ENCODE measurements at places on chromosomes 1 and 21.

- no peak for DNase-seq
These were observed 5.4 kb downstream of the UBR4 start for GRCh38 chr1:19204446-19205266.

- DNase-seq: no peak
These were observed 150.5 kb downstream of the DPYD start for GRCh38 chr1:97770376-97770775.

DNA sequence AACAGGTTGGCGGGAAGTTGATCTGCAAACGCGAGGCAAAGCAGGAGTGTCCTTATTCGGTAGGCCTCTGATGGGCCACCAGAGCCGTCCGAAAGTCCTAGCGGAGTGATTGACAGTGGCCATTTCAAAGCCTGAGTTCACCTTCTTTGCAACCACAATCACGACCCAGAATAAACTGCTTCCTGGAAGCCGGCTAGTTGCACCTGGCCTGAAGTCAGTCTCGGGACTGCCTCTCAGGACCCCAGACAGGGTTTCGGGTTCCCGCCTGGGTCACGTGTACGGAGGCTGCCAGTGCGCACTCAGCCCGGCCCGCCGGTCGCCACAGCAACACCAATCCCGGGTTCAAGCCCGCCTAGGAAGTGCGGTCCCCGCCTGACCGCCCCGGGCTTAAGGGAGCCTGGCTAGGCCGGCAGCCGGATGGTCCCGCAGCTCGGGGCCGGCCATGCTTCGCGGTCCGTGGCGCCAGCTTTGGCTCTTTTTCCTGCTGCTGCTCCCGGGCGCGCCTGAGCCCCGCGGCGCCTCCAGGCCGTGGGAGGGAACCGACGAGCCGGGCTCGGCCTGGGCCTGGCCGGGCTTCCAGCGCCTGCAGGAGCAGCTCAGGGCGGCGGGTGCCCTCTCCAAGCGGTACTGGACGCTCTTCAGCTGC is at the start of gene TOR3A:
Gene TOR3A, plus strand, starts transcription at position 384 of the 646 bp plus-strand sequence. Its CDS starts 59 bp downstream, at position 443.
- DNase-seq: peak; percentile 91

DNA sequence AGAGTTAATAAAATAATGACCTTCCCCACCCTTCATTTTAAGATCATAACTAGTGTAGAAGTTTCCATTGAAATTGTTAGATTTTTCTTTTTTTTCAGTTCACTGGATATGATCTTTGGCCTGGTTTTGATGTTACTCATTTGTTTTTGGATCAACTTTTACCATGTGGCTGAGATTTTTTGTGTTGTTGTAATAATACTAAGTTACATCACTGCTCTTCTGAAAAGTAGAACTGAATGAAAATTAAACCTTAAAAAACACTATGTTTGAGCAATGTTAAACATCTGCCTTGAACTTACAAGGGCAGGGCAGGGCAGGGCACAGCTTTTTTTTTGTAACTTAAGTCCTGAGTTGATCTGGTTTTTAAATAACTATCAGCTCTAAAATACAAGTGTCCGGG is 204.8 kb upstream of the ADAMTS5 start:
- no peak for DNase-seq

DNA sequence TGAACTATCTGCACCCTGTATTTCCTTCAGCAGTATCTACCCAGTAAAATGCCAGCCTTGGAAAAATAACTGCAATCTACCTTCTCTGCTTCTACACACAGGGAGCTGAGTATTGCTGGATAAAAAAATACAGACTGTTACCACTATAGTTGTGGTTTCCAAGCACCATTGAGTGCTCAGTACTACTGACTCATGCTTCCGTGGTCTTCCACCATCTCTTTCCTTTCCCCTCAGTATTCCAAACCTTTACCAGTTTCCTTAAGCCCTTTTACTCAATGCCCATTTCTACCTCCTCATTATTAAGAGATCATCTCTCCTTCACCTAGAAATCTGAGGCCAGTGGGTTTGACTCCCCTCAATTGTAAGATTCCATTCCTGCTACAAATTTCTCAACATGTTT is 23.8 kb downstream of the GLMN start:
- no peak for DNase-seq

- no peak for DNase-seq
These were observed 24.5 kb downstream of the CNIH3 start for GRCh38 chr1:224640587-224640986.

DNA sequence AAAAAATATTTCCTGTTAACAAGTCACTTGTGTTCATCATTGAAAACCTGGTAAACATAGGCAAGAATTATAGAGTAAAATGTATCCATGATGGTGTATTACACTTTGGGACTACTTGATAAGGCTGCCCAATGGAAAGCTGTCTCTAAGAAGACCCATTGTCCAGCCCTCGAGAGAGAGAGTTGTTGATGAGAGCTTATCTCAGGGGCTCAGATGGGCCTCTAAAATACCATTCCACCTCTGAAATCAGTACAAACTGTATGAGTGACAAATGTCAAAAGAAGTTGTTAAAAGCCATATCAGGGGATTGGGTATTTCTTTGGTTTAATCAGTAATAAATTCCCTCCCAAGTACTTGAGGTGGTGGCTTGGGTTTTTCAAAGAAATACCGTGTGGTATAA is 96.1 kb downstream of the KCNK1 start:
- DNase-seq: no peak

- no peak for DNase-seq
These were observed 59.7 kb downstream of the MATN1 start for GRCh38 chr1:30663596-30664091.

DNA sequence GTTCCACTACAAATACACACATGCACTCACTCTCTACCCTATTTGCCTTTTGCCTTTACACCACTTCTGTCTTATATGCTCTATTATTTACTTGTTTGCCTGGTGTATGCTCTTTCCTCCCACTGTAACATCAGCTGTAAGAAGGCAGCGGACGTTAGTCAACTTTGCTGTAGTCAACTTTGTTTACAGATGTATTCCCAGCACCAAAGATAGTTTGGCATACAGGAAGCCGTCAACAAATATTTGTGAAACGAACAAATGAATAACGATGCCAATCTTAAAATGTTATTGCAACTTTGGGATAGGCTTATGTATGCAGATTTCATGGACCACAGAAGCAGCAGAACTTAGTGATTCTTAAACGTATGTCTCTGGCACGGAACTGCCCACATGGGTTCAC is 138.3 kb upstream of the GALNT2 start:
- DNase-seq: no peak

DNA sequence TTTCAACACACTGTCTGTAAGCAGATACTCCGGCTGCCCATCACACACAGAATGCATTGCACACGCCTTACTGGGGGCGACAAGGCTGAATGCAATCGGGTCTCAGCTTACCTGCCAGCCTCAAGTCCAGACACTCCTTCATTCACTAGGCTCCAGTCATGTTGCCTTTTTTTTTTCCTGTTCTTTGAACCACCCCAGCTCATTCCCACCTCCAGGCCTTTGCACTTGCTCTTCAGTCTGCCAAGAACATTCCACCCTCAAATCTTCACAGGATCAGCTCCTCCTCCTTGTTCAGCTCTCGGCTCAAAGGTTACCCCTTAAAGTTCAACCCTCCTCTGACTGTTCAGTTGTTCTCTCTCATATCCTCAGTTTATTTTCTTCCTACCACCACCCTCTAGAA is 181.9 kb upstream of the ESRRG start:
- DNase-seq: no peak

DNA sequence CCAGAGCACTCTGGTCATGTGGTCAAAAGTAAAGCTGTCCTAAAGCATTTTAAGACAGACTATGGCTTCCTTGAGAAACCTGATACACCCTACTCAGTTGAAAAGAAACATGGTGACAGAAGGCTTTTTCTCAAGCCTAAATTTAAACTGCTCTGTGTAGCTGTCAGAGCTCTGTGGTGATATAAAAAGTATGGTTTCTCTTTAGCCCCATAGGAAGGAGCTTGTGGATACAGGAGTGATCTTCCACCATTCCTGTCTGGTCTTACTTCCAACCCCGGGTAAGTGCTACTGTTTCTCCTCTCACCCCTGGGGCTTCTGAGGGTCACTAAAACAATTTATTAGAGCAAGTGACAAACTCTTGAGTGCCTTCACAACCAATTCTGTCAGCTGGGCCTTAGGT is 8.5 kb downstream of the TP53BP2 start:
- no peak for DNase-seq

- no peak for DNase-seq
These were observed 12.2 kb upstream of the ARHGEF10L start for GRCh38 chr1:17527036-17527914.

DNA sequence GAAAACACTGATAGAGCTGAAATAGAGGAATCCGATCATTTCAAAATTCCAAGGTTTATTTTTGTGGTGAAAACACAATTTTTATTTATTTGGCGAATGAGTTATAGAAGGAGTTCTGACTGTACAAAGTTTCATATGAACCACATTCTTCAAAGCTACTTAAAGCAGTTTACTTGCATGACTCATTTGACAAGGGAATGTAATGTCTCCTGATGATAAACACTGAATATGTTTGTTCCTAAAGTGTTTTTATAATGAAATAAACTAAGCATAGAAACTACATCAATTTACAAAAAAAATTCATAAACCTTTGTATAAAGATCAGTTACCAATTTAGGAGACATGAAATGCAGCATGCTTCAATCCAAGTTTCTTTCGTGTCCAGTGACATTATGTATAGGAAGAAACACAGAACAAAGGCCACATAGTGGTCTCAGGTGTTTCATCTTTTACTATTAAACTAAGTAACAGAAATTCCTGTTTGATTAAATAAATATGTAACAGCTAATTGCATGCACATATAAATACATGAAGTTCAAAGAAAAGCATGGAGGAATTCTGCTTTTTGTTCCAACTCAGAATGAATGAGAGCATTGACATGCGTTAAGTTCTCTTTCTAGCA is 2.5 kb downstream of the PRKACB start:
- no peak for DNase-seq

- no peak for DNase-seq
These were observed 166.1 kb downstream of the PDE4B start for GRCh38 chr1:65958561-65959350.

DNA sequence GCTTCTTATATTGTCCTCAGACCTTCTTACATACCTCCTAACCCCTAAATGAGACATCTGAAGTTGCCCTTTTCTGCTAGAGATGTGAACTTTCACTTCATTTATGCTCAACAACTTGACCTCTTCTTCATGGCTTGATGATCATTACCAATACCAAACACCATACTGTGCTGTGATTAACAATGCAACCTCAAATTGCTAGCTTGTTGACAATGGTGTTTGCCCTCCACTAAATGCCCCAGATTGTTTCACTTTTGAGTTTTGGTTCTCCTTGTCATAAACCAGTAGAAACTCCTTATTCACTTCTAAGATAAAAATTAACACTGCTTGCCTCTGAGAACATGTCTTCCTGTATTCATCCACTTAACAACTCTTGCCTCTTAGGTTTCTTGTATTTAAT is 5.6 kb downstream of the JAK1 start:
- no peak for DNase-seq

DNA sequence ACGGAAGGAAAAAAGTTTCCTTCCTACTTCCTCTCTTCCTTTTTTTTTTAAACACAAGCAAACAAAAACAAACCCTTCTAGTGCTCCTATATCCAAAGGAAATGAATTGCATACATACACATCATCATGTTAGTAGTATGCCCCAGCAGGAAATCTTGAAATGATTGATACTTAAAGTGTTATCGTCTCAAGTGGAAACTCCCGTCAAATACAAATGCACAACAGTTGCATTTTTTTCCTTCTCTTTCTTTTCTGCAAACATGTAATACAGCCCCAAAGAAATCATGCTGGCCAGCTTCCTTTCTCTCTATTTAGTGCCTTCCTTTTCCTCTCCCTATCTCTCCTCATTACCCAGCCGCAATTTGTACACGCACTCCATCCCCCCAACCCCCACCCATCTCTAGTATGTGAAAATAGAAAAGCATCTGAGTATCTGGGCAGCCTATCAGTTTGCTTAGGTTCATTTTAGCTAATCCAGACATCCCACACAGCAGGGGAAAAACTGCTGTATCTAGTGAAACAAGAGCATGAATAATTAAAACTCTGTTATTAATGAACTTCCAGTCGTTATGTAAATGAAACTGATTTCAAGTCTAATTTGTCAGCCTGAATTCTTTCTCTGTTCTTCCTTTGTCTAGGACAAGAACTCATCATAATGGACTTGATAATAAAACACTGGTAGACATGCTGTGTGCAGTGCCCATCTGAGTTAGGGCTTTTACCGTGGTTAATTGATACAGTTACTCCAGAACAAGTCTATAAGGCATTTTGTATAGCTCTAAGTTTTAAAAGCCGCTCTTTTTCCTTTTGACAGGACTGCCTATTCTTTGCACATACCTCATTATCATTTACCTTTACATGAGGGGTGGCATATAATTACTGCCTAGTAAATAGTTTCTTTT is 336.5 kb upstream of the ADGRL2 start:
- DNase-seq: no peak

GRCh38 chr1:18516473-18516872 is 35.7 kb downstream of the KLHDC7A start:
- no peak for DNase-seq

- DNase-seq: no peak
These were observed 8.3 kb downstream of the TTLL10 start for GRCh38 chr1:1181938-1182410.

DNA sequence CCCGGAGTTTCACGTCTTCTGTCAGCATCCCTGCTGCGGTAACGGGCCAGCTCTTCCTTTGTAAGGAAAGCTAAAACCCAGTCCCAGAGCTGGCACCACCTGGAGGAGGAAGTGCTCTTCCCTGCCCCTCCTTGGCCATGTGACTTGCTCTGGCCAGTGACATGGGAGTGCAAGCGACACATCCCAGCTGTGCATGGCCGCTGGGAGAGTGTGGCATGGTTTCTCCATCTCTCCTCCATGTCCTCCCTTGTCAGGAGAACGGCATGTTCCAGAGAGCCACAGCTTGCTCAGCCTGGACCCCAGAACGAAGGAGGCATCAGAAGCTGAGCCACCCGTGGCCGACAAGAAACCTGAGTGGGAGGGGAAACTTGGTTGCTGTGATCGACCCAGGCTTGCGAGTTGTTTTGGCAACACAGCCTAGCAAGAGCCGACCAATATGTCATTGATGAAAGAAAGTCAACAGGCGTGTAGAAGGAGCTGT is 2.7 kb upstream of the PRXL2B start:
- peak; percentile 19 for DNase-seq

DNA sequence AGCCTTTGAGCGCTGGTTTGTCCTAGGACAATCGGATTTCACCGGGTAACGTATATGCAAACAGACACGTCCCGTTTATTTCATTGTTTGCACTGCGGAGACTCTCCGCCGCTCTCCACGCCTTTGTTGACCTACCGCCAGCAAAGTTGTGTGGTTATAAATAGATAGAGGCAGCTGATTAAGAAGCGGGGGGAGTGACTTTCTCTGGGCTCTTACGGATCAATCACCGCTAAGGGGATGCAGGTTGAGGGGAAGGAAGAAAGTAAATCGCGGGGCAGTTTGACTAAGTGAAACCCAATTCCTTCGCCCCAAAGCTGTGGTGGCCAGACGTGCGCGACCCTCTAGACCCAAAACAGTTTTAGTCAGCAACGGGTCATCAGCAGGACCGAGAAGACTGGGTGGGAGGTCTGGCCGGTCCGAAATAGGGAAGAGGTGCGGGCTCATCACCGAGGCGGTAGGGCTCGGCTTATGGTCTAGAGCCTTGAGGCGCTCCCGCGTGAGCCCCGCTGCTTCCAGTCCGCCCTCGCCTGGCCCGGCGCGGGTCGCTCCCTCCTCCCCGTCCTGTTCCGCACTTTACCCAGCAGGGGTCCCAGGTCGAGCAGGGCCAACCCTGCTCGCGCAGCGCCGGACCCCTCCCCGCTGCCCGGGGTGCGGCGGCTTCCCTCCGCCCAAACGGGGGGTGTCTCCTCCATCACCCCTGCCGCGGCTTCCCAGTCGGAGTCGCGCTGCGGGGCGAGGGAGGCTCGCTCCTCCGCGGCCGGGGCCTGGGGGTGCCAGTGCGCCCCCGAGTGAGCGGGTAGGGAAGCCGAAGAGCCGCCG is 120.8 kb upstream of the RRP15 start:
- DNase-seq: no peak

GRCh38 chr21:43012596-43012995 is 38.2 kb downstream of the PKNOX1 start:
- no peak for DNase-seq
